ENCODE measurements at places on chromosomes 13 and 19.

DNA sequence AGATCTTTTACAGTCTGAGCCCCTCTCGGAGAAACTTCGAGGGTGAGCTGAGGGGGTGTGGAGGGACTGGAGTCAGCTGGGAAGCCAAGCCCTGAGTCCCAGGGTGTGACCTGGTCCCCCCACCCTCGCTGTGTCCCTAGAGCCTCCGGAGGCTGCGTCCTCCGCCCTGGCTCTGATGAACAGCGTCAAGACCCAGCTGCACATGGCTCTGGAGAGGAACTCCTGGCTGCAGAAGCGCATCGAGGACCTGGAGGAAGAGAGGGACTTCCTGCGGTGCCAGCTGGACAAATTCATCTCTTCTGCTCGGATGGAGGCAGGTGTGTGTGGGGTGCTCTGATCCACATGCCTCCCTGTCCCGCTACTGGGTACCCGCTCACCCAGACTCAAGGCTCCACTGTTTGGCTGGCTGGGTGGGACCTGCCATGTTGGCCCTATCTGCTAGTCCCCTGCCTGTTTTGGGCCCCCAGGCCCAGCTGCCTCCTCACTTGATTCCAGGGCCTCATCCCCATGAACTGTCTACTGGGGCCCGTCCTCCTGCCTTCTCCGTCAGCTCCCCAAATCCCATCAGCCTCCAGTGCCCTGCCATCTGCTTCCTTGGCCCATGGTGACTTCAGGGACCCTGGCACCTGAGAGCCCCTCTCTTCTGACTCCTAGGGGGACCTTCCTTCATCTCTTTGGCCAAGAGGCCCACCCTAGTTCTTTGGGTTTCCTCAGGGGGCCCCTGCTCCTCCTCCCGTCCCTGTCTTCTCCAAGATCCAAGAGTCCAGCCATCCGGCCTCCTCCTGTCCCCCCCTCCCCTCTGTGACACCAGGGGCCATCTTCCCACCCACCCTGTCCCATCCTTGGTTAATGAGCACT lies 1.5 kb downstream of the CCDC106 start:
- DNase-seq = peak; percentile 30
- no peak overlapping the region for H3K27ac ChIP-seq
- peaks cover 35% of the 10 kb centered on the region for H3K4me1 ChIP-seq
- H3K36me3 ChIP-seq = peaks cover 36% of the 10 kb centered on the region

DNA sequence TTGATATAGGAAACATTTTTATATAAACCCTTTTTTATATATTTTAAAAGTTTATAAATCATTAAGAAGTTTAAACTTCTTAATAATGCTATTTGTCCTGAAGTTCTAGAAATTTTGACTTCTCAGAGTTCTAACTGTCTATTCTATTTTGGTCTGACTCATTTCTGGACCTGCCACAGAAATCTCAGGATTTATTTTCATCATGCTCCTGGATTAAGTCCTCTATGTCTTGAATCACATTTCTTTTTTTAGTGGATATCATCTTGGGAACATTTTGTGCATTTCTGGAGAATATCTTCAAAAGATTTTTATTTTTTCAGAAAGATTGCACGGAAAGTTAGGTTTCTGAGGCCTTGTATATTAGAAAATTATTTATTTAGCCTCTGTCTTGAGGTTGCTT lies 289.1 kb downstream of the NDFIP2 start:
- no peaks in the 10 kb centered on the region for H3K4me1 ChIP-seq
- H3K4me3 ChIP-seq = no peak overlapping the region
- no peaks in the 10 kb centered on the region for H3K36me3 ChIP-seq
- no peaks in the 10 kb centered on the region for H3K27me3 ChIP-seq
- no peak overlapping the region for H3K27ac ChIP-seq

DNA sequence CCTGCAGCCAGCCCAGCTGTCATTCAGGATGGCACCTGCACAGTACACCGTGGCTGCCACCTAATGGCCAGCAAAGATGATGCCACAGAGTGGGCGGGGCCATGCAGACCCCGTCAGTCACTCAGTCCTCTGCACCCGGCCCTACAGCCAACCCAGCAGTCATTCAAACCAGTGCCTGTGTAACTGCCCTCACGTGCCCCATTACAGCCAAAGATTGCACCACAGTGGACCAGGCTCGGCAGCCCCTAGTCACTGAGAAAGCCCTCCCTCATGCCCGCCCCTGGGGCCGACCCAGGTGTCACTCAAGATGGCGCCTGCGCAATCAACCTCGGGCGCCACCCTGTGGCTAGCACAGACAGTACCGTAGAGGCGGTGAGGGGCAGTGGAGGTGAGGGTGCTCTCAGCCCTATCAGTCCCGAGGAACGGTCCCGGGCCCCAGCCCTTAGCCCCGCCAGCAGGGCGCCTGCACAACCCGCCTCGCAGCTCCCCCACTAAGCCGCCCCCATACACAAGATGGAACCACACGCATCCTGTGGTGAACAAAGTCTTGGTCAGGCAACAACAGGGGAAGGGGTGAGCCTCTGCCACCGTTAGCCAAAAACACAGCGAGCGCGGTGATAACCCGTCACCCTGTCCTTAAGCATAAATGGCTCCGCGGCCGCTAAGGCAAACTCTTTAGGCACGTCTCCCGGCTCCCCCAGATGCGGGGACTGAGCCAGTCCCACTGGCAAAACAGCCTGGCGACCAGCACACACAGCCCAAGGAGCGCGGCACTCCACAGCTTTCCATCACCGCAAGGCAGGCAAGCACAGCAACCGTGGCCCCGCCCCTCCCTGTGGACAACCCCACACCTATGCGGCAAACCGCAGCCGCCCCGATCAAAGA lies 2.3 kb downstream of the PEG3 start:
- peaks cover 22% of the 10 kb centered on the region for H3K36me3 ChIP-seq
- H3K4me3 ChIP-seq = peak overlapping the region; percentile 72
- H3K4me1 ChIP-seq = peaks cover 39% of the 10 kb centered on the region

DNA sequence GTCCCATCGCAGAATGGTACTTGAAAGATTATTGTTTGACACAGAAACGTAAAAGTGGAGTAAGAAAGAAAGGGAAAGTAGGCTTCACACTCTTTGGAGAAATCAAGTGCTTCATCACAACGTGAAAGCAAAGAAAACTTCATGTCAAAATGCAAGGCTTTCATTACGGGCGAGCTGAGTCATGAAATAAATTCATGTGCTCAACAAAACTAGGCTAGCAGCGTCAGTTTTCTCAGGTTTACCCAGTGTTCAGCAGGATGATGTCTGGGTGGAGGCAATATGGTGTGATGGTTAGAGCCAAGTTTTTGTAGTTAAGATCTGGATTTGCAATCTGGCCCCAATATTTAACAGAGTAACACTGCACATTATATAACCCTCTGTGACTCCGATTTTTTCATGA lies 128.0 kb downstream of the TRPC4 start:
- no peak overlapping the region for H3K4me3 ChIP-seq
- DNase-seq = no peak
- no peaks in the 10 kb centered on the region for H3K27me3 ChIP-seq
- no peaks in the 10 kb centered on the region for H3K36me3 ChIP-seq
- no peak overlapping the region for H3K27ac ChIP-seq

DNA sequence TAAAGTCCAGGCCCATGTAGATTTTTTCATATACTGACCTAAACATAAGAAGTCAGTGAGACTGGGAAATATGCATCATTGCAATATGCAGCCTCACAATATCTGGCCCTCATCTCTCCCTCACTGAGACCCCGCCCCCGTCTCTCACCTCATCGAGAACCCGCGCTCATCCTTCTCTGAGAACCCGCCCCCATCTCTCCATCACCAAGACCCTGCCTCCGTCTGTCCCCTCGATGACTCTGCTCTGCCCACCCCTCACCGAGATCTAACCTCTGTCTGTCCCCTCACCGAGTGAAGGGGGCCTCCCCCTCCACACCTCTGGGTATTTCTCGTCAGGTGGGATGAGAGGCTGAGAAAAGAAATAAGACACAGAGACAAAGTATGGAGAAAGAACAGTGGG lies 20.5 kb upstream of the ZNF846 start:
- no peak overlapping the region for H3K27ac ChIP-seq
- H3K4me1 ChIP-seq = peaks cover 10% of the 10 kb centered on the region
- H3K36me3 ChIP-seq = no peaks in the 10 kb centered on the region
- H3K4me3 ChIP-seq = no peak overlapping the region
- H3K27me3 ChIP-seq = no peaks in the 10 kb centered on the region

- no peak for DNase-seq
- no peaks in the 10 kb centered on the region for H3K36me3 ChIP-seq
- no peak overlapping the region for H3K27ac ChIP-seq
- no peak overlapping the region for H3K4me3 ChIP-seq
These were observed 934.4 kb upstream of the SLITRK1 start for GRCh38 chr13:84816567-84817105.

- H3K27ac ChIP-seq = no peak overlapping the region
- H3K36me3 ChIP-seq = no peaks in the 10 kb centered on the region
- H3K4me1 ChIP-seq = no peaks in the 10 kb centered on the region
- no peak overlapping the region for H3K4me3 ChIP-seq
These were observed 95.5 kb upstream of the KLHL1 start for GRCh38 chr13:70203661-70204229.

DNA sequence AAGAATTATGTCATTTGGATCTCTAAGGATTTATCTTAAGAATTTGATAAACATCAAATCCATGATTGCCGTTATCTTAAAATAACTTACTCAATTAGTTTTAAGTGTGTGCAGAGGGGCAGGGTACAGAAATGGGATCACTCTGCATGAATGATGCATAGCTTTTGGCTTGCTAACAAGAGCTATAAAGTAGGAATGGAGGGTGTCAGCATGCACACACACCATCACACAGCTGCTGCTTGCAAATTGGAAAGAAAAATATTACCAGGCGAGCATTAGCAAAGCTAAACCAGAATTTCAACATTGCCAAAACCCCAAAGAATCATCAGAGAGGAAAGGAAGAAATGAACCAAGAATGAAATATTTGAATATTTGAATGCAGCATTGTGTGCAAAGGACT lies 580.6 kb downstream of the LMO7 start:
- no peak overlapping the region for H3K4me3 ChIP-seq
- no peaks in the 10 kb centered on the region for H3K36me3 ChIP-seq
- peak; percentile 84 for DNase-seq
- peaks cover 4% of the 10 kb centered on the region for H3K4me1 ChIP-seq
- H3K27ac ChIP-seq = no peak overlapping the region
- no peaks in the 10 kb centered on the region for H3K27me3 ChIP-seq

DNA sequence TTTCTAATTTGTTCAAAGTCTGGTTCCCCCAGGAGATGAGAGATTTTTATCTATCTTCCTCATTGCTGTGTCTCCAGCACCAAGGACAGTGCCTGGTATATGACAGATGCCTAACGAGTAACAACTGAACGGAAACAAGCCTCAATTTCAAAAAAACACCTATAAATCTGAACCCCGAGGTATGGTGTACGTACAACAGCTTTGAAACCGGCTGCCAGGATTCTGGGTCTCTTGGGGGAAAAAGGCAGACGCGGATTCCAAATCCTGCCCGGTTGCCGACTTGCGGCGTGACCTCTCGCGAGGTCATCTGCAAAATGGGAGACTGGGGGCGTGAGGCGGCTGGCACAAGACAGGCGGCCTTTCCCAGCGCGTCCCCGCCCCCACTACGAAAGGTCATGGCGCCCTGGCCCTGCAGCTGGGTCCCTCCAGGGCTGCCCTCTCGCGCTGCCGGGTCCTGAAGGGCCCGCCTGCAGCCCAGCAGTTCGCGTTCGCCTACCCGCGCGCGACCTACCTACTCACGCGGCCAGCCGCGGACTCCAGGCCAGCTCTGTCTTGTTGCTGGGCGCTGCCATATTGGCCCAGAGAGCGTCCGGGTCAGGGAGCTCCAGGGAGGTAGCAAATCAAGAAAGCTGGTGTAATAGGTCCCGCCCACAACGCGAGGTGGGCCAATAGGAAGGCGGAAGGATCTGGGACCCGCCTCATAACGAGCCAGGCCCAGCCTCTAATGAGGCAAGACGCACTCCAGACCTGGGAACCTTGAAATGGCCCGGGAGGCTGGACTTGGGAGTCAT lies at the start of gene ECSIT:
Gene ECSIT (minus strand): TSS at position 584 of the 791 bp plus-strand sequence. CDS start 9,964 bp downstream, outside the sequence.
- H3K27me3 ChIP-seq = no peaks in the 10 kb centered on the region
- peak within 1 kb of the TSS; percentile 95 for H3K27ac ChIP-seq
- DNase-seq = peak; percentile 99
- H3K4me3 ChIP-seq = peak within 1 kb of the TSS; percentile 95
- no peaks in the 10 kb centered on the region for H3K36me3 ChIP-seq

DNA sequence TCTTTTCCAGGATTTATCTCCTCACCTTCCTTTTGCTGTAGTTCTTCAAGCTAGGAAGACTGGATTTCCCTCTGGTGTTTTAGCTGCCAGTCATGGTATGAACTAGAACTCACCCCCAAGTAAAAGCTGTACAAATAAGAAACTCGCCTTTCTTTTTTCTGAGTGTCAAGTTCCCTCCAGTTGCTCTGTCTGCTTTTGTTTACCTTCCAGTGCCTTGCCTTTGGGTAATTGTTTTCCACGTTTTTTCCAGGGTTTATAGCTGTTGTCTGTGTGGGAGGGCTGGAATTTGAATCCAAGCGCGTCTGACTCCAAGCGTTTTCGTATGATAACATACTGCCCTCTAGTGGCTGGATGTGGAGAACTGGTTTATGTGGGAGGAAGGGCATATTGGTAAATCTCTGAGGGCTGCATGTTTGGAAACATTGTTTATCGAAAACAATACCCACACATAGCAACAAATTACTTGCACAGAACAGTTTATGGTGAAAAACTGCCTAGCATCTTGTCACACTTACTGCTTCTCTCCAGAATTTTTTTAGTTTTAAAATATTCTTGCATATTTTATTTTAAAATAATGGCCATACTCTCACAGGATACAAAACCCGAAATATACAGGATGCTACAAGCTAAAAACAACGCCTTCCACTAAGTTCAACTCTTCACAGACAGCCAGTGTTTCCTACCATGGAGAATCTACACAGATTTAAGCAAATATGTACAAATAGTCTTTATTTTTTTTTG lies 19.2 kb downstream of the RCN3 start:
- H3K4me1 ChIP-seq = peaks cover 3% of the 10 kb centered on the region
- DNase-seq = peak; percentile 97
- H3K4me3 ChIP-seq = no peak overlapping the region
- no peaks in the 10 kb centered on the region for H3K27me3 ChIP-seq
- H3K36me3 ChIP-seq = peaks cover 24% of the 10 kb centered on the region

DNA sequence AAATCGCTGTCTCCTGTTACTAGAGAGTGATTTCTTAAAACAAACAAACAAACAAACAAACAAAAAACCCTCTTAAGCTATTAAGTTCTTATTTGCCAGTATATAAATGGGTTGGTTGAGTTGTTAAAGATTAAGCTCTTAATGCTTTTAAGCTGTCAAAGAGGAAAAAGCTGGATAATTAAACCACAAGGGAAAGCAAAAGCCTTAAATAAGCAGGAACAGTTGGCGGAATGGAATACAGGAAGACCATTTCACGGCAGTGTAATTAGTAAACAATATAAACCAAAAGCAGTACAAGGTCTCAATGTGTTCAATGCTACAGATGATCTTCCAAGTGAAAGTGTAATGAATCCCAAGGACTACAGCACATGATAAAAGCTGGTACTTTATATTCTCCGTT lies 32.2 kb upstream of the GGACT start:
- H3K27ac ChIP-seq = no peak overlapping the region
- peaks cover 10% of the 10 kb centered on the region for H3K36me3 ChIP-seq
- DNase-seq = no peak
- no peaks in the 10 kb centered on the region for H3K27me3 ChIP-seq
- H3K4me3 ChIP-seq = no peak overlapping the region

DNA sequence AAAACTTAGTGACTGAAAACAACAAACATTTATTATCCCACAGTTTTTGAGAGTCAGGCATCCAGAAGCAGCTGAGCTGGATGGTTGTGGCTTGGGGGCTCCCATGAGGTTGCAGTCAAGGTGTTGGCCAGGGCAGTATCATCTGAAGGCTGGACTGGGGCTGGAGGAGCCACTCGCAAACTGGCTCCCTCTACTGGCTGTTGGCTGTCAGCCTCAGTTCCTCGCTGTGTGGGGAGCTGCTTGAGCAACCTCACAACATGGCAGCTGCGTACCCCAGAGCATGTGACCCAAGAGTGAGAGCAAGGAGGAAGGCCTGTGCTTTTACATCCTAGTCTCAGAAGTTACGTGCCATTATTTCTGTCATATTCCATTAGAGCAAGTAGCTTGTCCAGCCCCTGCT lies 9.7 kb downstream of the YJU2 start:
- DNase-seq = no peak
- no peak overlapping the region for H3K27ac ChIP-seq
- H3K4me3 ChIP-seq = no peak overlapping the region
- H3K36me3 ChIP-seq = peaks cover 77% of the 10 kb centered on the region

All from muscle of leg (tissue), 16 donors.